ENCODE measurements at places on chromosomes 11 and 22.
A peak's percentile ranks its signal among the peaks of the same experiment; 100 is the strongest.

GRCh38 chr22:44599500-44600140, 101.6 kb upstream of the RTL6 start:
- DNase-seq = no peak

GRCh38 chr11:81644239-81644840, 1089.3 kb downstream of the FAM181B start:
- no peak for DNase-seq

DNA sequence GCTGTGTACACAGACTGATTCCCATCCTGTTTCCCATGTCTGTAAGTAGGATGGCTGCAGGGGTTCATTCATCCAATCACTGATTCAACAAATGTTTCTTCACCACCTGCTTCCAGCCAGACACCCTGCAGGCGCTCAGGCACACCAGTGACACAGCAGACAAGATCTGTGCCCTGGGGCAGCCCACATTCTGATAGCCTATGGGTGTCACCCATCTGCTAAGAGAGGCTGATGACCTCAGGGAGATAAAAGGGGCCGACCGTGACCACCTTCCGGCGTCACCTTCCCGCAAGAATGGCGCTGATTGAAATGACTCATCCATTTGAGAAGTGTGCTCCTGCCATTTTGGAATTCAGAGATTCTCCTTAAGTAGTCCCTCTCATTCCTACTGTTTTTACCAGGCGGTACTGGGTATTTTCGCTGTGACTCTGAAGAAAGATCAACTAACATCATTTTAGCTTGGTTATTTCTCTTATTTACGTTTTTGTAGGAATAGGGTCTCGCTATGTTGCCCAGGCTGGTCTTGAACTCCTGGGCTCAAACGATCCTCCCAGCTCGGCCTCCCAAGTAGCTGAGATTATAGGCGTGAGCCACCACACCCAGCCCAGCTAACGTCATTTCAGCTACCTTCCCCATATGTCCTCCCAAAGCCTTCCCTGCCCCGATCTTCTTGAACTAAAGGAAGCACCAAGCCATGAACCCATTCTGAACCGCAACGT, 73.2 kb upstream of the BID start:
- no peak for DNase-seq

DNA sequence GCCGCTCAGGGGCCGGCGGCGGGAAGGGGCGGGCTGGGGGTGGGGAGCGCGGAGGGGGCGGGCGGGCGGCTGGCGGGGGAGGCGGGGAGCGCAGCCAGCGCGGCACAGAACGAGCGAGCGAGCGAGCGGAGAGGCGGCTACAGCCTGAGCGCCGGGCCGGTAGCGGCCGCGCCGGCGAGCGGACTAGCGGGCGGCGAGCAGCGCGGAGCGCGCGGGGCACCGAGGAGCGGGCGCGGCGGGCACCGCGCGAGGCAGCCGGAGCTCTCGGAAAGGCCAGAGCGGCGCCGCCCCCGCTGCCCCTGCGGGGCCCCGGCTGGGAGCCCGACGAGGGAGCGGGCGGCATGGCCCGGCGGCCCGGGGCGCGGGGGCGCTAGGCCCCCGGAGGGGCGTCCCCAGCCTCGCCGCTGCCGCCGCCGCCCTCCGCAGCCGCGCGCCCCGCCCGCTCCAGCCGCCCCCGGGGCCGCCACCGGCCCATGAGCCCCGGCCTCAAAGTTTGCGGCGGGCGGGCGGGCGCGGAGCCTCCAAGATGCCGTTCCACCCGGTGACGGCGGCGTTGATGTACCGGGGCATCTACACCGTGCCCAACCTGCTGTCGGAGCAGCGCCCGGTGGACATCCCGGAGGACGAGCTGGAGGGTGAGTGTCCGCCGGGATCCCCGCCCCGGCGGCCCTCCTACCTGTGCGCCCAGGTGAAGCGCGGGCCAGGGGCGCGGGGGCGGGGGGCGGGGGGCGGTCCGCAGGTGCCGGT, at the start of gene CABP7:
TSS of gene CABP7 (plus strand) at position 105 of the 747 bp plus-strand sequence. CDS start at position 527, 422 bp downstream.
- DNase-seq = no peak

DNA sequence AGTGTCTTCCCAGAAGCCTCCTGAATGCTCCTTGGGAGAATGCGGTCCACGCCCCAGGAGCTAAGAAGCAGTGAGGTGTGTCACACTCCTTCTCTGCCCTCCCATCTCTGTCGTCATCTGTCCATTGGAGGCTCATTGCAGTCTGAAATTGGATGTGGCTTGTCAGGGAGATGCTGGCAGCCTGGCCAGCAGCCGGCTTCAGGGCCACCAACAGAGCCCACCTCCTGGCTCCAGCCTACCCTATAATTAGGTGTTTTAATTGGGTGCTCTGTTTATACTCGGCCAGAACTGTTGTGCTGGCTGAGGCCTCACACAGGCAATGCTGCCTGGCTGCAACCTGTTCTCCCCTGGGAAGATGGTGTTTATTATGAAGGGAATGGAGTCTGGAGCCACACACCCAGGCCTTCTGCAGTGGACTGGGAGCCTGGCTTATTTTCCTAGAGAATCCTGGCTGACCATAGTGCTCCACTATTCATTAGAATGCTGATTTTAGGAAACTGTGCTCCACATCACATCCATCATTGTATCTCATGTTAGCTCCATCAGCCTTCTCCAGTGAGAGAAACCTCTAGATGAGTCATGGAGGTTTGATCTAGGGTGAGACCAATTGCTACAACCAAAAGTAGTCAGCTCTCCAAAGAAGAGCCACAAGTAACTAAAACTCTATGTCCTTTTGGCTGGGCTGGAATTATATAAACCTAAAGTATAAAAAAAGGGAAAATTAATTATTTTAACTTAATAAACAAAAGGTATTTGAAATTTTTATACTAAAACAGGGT, 86.8 kb upstream of the CRTAM start:
- no peak for DNase-seq

DNA sequence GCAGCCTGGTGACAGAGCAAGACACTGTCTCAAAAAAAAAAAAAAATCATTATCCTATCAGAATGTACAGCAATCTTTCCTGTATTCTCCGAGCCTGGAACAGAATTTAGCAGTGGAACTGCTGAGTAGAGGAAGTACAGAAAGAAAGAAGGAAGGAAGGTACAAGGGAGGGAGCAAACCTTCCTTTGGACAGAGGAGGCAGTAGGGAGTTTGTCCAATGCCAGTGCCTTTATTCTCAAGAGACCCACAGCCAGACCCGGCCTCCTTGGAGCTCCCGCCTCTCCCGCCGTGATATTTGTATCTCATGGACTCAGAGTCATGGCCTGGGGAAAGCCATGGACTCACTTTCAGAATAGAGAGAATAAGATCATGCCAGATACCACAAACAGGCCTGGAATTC, 37.7 kb upstream of the LRRC55 start:
- DNase-seq = no peak

DNA sequence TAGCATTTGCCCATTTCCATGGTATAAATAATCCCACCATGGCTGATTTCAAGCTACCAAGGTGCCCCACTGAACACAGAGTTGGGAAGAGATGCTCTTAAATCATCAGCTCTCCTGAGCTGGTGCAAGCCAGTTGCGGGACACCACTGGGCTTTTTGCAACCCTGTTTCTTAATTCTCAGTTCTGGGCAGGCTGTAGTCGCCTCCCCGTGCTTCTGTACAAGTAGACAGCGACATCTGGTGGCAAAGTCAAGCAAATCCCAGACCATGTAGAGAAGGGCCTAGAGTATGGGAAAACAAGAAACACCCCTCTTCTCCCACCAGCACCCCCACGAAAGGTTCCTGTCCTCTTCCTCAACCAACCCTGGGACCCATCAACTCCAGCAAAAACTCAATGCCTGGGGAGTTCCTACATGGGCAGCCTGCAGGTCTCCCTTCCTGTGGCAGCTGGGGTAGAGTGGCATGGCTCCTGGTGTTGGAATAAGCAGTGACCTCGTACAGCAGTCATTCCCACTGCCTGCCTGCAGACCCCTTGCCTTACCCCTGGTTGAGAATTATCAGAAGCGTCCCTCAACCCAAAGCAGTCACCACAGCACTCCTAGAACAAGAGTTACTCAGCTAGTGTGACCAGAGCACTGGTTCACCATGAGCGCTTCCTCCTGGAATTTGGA, 68.4 kb downstream of the IGLL5 start:
- peak; percentile 26 for DNase-seq

- DNase-seq = no peak
Observed at GRCh38 chr11:83140691-83141455, 16.1 kb upstream of the PCF11 start.

GRCh38 chr11:29093416-29094120, 923.3 kb downstream of the KCNA4 start:
- DNase-seq = no peak
